Stimulated activated CD4-positive, alpha-beta T cell treated with anti-CD3 and anti-CD28 coated beads, Interleukin-12 subunit alpha, Interleukin-12 subunit beta, amount 100 ng/mL, for 24 hours (primary cell): ENCODE measurements at places on chromosomes 5 and 9.

GRCh38 chr5:15566789-15567188, 66.8 kb downstream of the FBXL7 start:
- DNase-seq: no peak

- DNase-seq: no peak
Observed at GRCh38 chr9:126275386-126276001, 51.1 kb upstream of the MVB12B start.

DNA sequence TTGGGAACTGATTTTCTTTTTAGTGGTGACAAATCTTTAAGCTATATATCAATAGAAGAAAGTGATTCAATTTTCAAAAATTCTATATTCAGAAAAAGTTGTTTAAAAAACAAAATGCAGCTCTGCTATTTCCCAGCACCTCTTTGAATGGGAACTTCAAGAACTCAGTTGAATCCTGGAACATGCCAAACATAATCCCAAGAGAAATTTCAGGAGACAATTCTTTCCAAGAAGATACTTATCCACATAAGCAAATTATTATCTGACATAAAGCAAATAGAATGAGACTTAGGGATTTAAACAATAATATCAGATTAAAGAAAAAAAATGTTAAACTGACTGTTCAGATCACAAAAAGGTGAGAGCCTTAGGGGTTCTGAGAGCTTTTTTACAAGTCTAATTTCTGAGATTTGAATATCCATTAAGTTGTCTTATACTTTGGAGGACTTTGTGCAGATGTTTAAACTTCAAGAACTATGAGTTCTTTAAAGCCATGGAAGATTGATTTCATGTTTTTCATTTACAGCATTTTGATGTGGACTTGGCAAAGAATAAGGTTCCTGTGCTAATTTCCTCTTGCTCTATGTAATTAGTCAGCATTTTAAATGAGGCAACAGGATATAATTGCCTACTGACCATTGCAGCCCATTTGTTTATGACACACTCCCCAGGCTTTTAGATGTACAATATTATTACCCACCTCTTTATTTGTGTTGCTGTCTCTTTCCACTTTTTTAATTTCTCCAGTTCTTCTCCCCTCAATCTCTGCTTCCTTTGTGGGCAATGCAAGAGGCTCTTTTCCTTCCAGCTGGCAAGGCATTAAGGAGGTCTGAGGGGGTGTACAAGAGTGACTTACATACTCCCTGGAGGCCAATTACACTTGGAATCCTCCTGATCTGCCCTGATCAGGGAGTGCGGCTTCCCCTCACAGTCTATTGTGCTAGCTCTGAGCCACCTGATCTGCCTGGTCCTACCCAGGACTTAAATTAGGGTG, 419.1 kb downstream of the NR2F1-AS1 start:
- DNase-seq: no peak

- no peak for DNase-seq
Observed at GRCh38 chr9:132774886-132775285, 103.2 kb downstream of the AK8 start.

DNA sequence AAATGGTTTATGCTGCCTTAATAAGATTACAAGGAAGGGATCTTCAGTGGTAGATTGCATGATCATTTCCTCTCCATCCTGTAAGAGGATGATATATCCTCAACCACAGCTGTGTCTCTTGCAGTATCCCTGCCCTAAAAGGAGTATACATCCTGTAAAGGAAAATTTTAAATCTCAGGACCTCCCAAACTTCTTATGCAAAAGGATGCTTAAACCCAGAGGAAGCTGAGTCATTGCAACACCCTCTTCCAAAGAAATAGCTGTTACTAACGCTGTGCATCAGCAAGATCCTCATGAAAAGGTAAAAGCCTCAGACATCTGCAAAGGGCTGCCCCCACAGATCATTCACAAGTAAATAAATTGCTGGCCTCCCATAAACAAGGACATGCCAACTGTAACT, 599.0 kb downstream of the PRELID2 start:
- DNase-seq: no peak

DNA sequence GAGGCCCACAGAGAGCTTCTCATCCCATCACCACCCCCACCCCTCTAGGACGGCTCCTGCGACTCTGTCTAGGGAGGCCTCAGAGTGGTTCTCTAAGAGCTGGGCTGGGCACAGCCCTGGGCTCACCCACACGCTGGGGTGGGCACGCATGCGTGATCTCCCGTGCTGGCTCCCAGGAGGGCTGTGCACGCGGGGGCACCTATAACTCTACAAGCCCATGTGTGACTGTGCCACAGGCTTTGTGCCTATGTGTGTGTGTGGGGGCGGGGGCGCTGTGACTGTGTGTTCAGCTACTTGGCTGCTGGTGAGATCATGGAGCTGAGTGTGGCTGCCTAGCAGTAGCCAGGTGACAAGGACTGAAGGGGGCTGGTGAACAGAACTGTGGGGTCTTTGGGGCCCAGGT, 32.2 kb downstream of the NDUFA8 start:
- no peak for DNase-seq

- DNase-seq: no peak
Observed at GRCh38 chr9:101897196-101897595, 158.7 kb upstream of the GRIN3A start.
